Stimulated activated CD4-positive, alpha-beta T cell treated with anti-CD3 and anti-CD28 coated beads, Interleukin-1b, Interleukin-23, amount 100 ng/mL, for 1 hour (primary cell): ENCODE measurements at places on chromosomes 7 and 10.

- DNase-seq, result peak; percentile 43
Observed at GRCh38 chr10:69639291-69640195, 9.5 kb downstream of the FAM241B start.

- no peak for DNase-seq
Observed at GRCh38 chr7:50663396-50664102, 98.3 kb upstream of the DDC start.

- DNase-seq, result no peak
Observed at GRCh38 chr10:8042721-8043568, 11.5 kb upstream of the GATA3 start.

DNA sequence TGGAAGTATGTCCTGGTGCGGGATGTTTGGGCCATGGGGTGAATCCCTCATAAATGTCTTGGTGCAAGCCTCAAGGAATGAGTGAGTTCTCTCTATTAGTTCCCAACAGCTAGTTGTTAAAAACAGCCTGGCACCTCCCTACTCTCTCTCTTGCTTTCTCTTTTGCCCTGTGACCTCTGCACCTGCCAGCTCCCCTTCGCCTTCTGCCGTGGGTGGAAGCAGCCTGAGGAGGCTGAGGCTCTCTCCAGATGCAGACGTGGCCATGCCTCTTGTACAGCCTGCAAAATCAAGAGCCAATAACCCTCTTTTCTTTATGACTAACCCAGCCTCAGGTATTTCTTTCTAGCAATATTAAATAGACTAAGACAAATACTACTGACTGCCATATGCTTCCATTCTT is 210.3 kb downstream of the POM121L12 start:
- DNase-seq, result no peak

GRCh38 chr7:155533120-155533826 is 13.1 kb downstream of the CNPY1 start:
- no peak for DNase-seq

- no peak for DNase-seq
Observed at GRCh38 chr10:15046626-15047025, 2.9 kb downstream of the OLAH start.

- DNase-seq, result no peak
Observed at GRCh38 chr7:93715234-93715633, 140.7 kb upstream of the CALCR start.

GRCh38 chr10:22444219-22444788 is 99.0 kb downstream of the SPAG6 start:
- DNase-seq, result no peak

DNA sequence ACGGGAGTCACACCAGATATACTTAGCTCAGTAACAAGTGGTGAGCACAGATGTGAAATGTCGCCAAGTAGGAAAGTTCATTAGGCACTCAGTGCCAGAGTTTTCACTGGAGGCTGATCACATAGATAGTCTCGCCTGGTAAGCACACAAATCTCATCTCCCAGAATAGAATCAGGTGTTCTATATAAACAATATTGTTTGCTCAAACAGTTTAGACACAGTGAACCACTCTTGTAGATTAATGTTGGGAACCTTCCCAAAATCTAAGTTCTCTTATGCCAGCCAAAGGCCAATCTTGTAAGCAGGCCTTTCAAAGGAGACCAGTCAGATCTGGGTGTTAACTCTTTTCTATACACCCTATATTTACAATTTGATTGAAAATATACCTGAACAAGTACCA is 716.5 kb upstream of the GRM3 start:
- no peak for DNase-seq

DNA sequence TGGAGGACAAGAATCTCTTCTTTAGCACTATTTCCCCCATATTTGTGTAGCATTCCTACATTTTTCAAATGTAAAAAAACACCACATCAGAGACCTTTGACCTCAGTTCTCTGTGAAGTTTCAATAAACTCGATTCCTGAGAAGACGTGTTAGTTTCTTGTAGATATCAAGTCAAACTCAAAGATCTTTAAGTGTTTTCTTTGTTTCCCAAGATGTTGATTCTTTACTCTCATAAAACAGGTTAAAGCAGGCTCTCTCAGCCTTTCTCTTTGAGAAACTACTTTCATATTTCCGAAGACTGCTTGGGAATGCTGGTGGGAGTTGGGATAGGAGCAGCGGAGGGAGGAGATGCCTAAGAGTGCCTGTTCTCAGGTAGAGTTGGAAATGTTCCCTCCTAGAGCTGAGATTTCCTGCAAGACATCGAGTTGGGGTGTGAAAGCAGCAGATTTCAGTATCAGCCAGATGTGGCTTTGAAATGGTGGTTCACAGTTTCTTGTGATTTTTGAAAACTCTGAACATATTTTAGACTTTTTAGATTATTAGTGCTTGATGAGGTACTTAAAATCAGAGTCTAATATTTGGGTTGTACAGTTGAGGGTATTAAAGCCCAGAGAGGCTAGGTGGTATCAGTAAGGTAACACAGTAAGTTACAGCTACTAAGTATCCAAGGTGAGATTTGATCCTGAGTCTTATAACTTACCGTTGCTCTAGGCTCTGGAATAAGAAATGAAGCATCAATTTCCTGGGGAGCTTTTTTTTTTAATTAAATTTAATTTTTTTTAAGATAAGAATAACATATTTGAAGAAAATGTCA is 13.9 kb downstream of the ADK start:
- DNase-seq, result no peak

GRCh38 chr10:78755877-78756455 is 312.8 kb upstream of the ZMIZ1 start:
- DNase-seq, result no peak

GRCh38 chr7:28315565-28316410 is 96.5 kb upstream of the CREB5 start:
- no peak for DNase-seq

- no peak for DNase-seq
Observed at GRCh38 chr10:123227706-123228105, 73.5 kb downstream of the BUB3 start.

DNA sequence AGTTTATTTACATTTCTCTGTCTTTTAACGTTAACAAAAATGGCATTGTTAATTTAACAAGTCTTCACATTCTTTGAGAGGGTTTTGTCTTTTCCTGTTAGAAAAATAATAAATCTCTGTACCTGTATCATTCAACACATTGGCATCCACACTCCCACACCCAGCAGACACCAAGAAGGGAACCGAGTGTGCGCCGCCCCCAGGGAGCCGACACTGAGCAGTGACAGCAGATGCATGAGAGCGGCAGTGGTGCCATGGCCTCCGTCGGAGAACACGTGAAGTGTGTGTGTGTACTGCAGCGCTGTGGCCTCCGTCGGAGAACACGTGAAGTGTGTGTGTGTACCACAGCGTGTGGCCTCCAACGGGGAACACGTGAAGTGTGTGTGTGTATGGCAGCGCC is 63.3 kb downstream of the DYNC2I1 start:
- DNase-seq, result no peak
